Naive thymus-derived CD4-positive, alpha-beta T cell (primary cell): ENCODE measurements at places on chromosomes 12 and 14. TPM values are rescaled to one million over a fixed set of nuclear protein-coding genes. Genes with fewer than 3 reads are reported as not detected.

DNA sequence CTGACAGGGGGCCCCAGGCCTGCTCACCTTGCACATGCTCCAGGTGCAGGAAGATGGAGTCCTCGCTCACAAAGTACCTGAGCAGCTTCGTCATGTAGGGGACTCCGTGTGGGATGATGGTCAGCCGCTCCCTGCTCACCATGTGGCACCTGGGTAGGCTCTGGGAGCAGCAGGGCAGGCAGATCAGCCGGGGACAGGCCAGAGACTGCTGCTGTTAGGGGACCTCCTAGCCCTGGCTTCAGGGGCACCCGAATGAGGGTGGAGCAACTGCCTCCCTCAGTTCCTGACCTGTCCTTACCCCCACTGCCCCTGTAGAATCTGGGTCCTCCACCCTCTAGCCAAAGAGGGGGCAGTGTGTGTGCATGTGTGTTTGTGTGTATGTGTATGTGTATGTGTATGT lies 11.8 kb downstream of the RPS6KL1 start:
- no peak for DNase-seq

Gene ST8SIA1
- 5.0 TPM for total RNA-seq

GRCh38 chr14:95375539-95376109 lies 55.9 kb upstream of the CLMN start:
- DNase-seq: no peak

Gene CLEC9A
- total RNA-seq: not detected

DNA sequence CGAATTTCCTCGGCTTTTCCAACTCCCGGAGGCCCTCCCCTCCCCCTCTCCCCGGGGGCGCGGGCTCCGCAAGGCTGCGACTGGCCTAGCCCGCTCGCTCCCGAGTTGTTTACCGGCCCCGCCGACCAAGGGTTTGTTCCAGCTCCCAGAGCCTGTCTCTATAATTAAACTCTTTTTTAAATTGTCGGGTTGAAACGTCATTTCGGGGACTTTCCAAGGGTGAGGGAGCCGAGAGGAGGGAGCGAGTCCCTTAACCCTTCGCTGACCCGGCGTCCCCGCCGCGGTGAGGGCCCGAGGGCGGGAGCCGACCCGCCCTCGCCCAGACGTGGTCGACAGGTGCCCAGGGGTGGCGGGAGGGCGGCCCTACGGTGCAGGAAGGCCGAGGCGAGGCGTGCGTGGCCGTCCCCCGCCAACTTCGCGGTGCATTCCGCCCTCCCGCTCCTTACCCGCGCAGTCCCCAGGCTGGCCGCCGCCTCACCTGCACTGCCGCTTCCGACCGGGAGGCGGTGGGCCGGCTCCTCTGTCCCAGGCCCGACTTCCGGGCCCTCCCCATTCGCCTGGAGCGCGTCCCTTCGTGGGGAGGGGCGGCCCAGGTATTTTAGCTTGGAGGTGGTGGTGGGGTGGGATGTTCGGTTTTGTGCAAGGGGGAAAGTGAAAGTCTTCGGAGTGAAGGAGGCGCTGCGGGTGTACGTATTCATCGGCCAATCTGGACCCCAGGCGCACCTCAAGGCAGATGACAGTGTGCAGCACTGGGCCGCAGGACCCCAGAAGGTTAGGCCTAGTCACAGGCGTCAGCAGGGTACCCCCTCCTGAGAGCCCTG lies 2.9 kb upstream of the ZFP36L1 start:
- peak; percentile 84 for DNase-seq

Gene TBC1D30
- 0.13 TPM in 1 of 2 replicates, not detected in the other for total RNA-seq

DNA sequence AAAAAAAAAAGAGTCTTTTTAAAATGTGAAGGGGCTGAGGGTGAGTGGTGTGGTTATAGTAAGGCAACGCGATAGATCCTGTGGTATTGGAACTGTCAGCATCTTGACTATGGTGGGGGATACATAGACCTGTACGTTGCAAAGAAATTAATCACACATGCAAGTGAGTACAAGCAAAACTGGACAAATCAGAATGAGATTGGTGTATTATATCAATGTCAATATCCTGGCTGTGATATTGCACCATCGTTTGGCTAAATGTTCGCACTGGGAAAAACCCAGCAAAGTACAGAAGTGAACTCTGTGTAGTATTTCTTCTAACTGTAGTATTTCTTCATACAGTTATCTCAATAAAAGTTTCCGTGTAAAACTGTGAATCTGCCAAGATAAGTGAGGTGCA lies 67.9 kb downstream of the GCH1 start:
- no peak for DNase-seq

DNA sequence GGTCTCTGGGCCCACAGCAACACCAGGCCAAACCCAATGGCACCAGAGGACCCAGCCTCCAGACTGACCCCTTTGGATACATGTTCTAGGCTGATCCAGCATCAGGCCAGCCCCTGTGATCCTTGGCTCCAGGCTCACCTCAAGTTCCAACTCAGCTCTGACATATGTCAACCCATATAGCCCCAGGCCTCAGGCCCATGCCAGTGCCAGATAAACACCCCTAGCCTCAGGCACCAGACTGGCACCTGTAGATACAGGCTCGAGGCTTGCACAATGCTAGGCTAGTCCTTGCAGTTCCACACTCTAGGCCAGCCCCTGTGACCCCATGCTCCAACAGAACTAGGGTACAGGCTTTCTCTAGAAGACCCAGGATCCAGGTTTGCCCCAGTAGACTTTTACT lies 287.5 kb downstream of the KCNC2 start:
- no peak for DNase-seq
